Epithelial cell of proximal tubule (primary cell): ENCODE measurements at places on chromosomes 6 and 20. TPM values are rescaled to one million over a fixed set of nuclear protein-coding genes. Genes with fewer than 3 reads are reported as not detected.

ENPP5 gene
- 1.5 and 2.5 TPM in 2 replicates for total RNA-seq

CD40 gene
- total RNA-seq, result 49.7 and 74.7 TPM in 2 replicates

DST gene
- total RNA-seq, result 75.8 and 97.7 TPM in 2 replicates

RAET1L gene
- total RNA-seq, result 1.5 and 3.1 TPM in 2 replicates

SLC22A1 gene
- 0.12 TPM in 1 of 2 replicates, not detected in the other for total RNA-seq

DYNLT2 gene
- total RNA-seq, result 0.80 and 2.5 TPM in 2 replicates

CCR6 gene
- total RNA-seq, result not detected in 2 replicates

HLA-DQA2 gene
- not detected in 2 replicates for total RNA-seq

PNLDC1 gene
- total RNA-seq, result not detected in 2 replicates

COX4I2 gene
- not detected in 2 replicates for total RNA-seq

PAX1 gene
- total RNA-seq, result not detected in 2 replicates

MLIP gene
- total RNA-seq, result not detected in 2 replicates

TBC1D7 gene
- total RNA-seq, result 17.1 and 20.3 TPM in 2 replicates

AVP gene
- total RNA-seq, result not detected in 2 replicates

CPXM1 gene
- 38.1 and 39.6 TPM in 2 replicates for total RNA-seq

MYLK4 gene
- 0.07 and 0.46 TPM in 2 replicates for total RNA-seq

PNISR gene
- total RNA-seq, result 25.0 and 47.7 TPM in 2 replicates

BHLHE23 gene
- total RNA-seq, result not detected in 2 replicates

MYLK2 gene
- under 0.01 TPM in 1 of 2 replicates, not detected in the other for total RNA-seq

DOK5 gene
- 1.9 and 4.4 TPM in 2 replicates for total RNA-seq

THBS2 gene
- total RNA-seq, result 2.5 and 2.7 TPM in 2 replicates

ANKEF1 gene
- total RNA-seq, result 3.6 and 4.0 TPM in 2 replicates

NRSN1 gene
- total RNA-seq, result not detected in 2 replicates
